ENCODE measurements at places on chromosomes 16 and 17.

DNA sequence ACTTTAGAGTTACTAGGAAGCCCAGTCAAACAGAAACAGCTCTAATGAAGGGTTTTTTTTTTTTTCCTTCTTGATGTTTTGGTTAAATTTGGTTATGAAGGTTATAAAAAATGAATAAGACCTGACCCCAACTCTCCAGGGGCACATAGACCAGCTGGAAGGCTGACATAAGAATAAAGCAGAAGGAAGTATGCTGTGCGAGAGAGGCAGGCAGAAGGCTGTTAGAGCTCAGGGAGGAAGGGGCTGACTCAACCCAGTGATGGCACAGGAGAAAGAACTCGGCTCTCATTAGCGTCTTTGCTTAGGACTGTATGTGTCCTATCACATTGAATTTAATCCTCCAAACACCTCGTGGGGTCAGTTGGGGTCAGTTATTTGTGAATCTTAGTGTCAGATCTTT is 474.6 kb downstream of the PMP22 start:
- no peak for DNase-seq

- DNase-seq, result no peak
Measured at GRCh38 chr17:46028981-46029565, 30.0 kb downstream of the STH start.

DNA sequence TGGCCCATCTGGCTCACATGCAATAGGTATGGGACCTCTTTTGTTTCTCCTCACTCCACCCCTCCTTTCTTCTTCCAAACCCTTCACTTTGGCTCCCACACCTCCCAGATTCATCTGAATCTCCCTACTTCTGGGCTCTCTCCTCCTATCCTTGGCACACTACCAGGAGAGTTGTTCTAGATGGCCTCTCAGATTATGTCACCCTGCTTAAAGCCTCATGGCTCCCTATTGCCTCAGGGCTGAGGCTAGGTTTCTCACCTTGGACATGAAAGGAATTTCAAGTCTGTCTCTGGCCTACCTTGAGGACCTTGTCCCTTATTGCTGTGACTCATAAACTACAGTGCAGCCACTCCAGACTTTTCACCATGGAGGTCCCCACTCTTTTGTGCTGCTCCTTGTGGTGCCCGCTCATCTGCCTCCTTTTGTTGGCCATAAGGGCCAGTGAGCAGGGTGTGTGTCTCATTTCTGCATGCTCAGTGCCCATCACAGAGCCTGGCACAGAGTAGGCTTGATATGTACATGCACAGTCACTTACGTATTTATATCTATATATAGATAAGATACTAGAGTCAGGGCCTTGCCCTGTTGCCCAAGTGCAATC is 1.0 kb upstream of the MFAP4 start:
- DNase-seq, result no peak

DNA sequence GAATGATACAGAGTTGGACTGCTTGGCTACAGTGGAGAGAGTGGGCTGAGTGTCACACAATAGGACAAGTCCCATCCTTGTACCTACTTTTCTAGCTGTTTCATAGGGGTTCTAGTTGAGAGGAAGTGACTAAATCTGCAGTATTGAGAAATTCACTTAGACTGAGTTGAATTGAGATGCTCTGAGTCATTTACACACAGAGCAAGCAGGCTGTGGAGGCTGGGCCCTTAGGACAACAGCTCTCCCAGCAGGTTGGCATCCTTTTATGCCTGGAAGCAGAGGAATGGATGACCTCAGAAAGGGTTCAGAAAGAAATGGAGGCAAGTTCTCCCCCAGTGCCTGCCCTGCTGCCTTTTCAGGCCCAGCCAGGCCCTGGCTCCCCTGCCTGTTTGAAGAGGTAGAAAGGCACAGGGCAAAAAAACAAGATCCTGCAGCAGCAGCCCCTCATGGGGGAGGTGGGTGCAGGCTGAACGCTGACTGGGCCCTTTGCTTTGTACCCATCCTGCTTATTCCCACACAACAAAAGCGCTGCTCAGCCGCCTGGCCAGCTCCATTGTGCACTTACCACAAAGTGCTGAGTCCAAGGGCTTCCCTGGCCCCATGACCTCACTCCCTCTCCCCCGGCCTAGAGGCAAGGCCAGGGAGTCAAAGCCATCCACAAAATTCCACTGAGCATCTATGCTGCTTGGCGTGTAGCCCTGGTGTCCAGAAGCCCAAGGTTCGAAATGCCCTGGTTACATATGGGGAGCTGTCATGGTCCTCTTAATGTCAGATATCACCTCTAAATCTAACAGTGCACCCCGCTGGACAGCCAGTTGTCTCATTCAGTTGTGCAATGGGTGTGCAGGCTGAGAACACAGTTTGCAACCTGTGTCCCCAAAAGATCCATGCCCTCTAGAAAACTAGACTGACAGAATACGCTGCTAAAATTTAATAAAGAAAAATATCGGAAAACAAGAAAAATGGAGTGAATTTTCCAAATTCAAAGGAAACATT is 5.4 kb upstream of the CRYBA1 start:
- DNase-seq, result peak; percentile 75

GRCh38 chr17:31318298-31318801 is 3.1 kb downstream of the EVI2A start:
- no peak for DNase-seq

- no peak for DNase-seq
Measured at GRCh38 chr16:3606441-3606840, 5.0 kb downstream of the SLX4 start.

DNA sequence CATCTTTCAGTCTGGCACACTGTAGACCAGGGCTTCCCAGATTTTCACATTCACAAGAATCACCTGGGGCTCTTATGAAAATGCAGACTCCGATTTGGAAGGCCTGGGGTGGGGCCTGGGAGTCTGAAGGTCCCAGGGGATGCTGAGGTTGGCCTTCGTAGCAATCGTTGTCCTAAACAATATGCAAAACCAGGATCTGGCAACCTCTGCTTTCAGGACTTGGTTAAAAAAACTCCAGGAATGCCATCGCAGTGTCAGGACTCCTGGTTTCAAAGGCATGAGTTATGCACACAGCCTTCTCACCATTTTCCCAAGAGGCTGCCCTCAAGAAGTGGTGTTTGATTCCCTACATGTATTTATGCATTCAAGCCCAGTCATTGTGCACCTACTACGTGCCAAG is 6.7 kb downstream of the CLEC19A start:
- DNase-seq, result no peak

DNA sequence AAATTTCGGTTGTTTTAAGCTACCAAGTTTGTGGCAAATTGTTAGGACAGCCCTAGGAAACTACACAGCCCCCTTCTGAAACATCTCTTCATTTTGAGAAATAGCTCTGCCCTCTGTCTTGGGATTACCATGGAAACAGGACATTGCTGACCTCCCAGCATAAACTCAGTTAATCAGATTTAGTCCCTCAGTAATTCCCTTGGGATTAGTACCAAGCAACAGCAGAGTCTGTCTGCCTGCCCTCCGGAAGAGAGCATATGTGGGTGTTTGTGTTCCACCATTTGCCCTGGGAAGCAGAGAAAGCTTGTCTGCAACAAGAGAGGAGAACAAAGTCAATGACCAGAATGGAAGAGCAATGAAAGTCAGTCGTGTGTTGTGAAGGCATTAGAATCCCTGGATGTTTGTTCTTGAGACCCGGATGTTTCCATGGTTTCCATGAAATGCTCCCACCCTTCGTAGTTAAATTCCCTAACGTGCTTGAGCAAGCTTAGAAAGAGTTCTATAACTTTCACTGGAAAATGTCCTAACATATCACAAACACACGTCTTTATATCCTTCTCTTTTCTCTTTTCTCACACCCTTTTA is 26.2 kb downstream of the NUDT7 start:
- no peak for DNase-seq

GRCh38 chr16:10923650-10924214 is 18.5 kb downstream of the DEXI start:
- DNase-seq, result no peak

DNA sequence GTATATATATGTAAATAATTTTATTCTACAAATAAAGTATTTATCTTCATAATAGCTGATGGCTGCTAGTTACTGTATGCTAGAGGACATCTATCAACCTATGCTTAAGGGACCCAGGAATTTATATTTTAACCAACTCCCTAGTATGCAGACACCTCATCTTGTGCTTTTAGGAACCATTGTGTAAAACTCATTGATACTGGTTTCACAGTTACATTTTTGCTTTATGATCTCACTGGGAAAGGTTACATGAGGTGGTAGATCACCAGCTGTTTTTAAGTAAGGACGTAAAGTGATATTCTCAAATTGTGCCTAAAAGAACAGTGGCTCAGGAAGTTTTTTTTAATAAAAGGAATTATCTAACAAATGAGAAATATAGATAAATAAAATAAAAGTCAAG is 56.4 kb downstream of the VMP1 start:
- no peak for DNase-seq

- DNase-seq, result no peak
Measured at GRCh38 chr17:72034000-72034399, 86.8 kb upstream of the SOX9 start.

DNA sequence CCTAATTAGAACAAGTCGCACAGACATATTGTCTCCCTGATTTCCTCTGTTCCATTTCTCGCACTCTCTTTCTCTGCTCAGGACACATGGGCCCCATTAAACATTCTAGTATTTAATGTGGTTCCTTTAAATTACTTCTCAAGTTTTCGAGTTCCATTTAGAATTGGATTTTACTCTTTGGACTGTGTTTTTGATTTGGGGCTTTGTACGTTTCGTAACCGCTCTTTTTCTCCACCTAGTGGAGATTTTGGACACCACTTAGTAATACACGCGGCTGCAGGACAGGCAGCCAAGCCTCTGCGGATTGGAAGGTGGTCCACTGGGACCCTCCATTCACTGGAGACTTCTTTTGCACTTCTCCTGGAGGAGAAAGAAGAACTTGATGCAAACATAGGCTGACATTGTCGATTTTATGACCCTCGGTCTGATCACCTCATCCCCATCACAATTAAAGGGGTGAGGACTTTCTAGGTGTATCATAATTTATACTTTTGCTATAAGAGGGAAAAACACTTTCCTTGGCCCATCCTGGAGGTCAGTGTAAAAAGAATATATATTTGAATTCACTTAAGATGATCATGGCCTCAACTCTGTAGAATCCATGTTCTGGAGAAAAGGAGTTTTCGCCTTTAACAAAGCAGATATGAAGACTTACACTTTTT is 85.7 kb downstream of the NOG start:
- DNase-seq, result no peak

- peak; percentile 70 for DNase-seq
Measured at GRCh38 chr17:5281814-5282641, at the start of gene RABEP1. RABEP1 (plus strand) TSS chr17:5282284; CDS start chr17:5282487, 203 bp downstream.

DNA sequence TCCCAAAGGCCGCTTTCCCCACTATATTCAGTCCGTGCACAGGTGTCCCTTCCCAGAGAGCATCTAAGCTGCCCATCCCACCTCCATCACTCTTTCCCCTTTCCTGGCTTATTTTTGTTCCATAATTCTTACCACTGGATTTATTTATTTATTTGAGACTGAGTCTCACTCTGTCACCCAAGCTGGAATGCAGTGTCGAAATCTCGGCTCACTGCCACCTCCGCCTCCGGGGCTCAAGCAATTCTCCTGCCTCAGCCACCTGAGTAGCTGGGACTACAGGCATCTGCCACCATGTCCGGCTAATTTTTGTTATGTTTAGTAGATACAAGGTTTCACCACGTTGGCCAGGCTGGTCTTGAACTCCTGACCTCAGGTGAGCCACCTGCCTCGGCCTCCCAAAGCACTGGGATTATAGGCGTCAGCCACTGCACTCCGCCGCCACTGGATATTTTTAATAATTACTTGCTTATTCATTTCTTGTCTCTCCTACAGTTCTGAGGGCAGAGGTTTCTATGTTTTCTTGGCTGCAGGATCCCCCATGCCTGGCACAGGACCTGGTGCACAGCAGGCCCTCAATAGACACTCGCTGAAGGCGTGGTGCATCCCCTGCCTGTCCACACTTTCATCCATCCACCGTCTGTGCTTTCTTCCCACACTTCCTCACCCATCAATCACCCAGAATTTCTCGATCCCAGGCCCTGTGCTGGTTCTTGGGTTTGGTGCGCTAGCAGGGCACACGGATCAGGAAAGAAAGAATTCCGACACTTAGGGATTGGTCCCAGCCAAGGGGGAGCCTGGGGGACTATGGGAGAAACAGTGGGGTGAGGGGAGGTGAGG is 9.9 kb upstream of the ADGRG1 start:
- no peak for DNase-seq

DNA sequence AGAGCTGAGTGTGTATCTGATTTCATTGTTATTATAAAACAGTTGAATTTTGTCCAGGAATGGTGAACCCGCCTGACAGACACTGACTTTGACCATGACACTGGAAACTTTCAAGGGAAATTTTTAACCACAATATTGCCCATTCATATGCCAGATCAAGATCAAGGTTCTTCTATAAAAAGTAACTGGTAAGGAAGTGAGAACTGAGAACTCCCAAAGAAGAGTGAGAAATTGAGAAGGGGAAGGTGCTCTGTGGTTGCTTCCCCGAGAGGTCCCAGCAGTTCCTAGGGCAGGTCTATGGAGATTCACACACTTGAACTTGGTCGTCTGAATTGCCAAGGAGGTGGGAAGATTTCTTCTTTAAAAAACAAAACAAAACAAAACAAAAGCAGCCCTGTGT is 27.3 kb downstream of the SLC6A4 start:
- DNase-seq, result no peak

DNA sequence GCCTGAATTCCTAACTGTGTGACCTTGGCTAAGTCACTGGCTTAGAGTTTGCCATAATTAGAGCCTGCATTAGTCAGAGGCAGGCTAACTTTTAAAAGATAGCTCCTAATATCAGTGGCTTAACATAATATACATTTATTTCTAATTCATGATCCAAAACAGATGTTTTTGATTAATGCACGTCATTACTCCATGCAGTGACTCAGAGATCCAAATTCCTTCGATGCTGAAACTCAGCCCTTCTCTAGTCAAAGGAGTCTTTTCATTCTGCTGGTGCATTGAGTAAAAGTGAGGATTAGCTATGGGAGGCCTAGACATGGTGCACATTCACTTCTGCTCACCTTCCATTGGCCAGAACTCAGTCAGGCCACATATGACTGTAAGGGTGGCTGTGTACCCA is 49.8 kb downstream of the IRX3 start:
- DNase-seq, result no peak

GRCh38 chr17:42883802-42884558 is 16.6 kb upstream of the G6PC1 start:
- no peak for DNase-seq

DNA sequence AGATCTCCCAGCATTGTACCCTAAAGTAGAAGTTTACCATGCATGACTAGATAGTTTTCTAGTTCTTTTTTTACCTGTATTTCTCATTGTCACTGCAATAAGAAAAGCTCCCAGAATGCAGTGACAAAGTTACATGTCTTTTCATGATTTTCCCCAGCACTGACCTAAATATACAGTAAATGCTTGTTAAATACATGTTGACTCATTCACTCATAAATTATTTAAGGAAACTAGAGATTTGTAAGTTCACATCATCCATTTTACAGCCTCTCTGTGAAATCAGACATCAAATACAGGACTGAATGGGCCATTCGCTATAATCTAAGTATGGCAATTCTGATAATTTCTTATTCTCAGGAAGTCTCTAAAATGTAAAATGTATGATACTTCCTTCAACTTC is 258.9 kb upstream of the AXIN2 start:
- no peak for DNase-seq
